Hypothalamus (tissue), 51 donors: ENCODE measurements at places on chromosomes 12 and 14.

- no peak for DNase-seq
These were observed 613.2 kb downstream of the ETNK1 start for GRCh38 chr12:23238190-23238589.

- no peak for DNase-seq
These were observed 93.8 kb downstream of the SLC38A6 start for GRCh38 chr14:61074852-61075251.

DNA sequence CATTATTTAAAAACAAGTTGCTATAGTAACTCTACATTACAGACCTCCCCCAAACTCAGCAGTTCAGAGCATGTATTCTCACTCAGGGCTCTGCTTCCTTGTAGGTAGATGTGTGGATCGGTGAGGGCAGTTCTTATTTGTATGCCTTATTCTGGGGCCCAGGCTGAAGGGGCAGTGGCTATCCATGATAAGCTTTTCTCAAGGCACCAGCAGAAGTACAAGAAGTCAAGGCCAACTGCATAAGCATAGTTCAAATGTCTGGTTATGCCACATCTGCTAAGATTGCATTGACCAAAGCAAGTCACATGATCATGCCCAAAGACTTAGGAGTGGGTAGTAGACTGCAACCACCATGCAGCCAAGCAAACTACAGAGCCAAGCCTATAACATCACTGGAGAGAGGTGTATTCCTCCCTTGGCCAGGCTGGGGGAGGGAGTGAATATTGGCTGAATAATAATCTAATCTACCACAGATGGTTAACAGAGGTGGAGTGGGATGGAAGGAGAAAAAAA, 4.6 kb downstream of the PSEN1 start:
- DNase-seq, result no peak

DNA sequence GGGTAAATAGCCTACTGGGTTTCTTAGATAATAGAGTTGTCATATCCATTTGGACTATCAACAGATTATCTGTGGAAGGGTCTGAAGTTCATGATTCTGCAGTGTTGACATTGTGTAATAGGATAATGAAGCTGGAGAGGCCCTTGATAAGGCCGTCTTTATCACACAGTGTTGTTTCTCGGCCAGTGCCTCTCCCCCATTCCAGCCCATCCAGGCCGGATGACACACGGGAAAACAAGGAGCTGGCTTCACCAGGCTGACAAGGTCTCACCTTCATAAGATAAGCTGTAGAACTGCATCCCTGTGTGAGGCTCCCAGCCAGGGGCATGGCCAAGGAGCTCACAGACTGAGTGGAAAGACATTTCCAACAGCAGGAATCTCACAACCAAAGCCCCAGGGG, 8.7 kb upstream of the EML1 start:
- DNase-seq, result no peak

DNA sequence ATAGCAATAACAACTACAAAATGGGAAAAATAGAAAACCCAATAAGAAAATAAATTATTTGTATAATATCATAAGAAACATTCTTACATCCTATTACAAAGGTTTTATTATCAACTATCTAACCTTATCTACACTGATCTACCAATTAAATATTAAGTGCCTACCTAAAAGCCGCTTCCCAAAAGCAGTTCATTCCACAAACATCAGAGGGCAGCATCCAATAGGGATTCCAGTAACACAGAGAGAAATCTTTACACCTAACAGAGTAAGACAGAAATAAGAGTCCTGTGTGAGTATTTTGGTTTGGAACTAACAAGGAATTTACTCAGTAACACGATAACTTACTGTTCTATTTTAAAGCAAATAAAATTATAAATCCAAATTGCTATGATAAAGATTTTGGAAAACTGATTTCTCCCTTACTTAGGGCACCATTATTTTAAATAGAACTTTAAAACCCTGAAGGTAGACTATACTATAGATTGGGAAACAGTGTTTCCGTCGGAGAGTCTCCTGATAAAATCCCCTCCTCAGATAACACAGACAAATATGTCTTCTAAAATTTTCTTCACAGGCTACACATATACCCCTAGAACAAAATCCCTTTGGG, 15.0 kb downstream of the GXYLT1 start:
- DNase-seq, result no peak

- DNase-seq, result no peak
These were observed 28.6 kb downstream of the ABCB9 start for GRCh38 chr12:122937622-122938091.

DNA sequence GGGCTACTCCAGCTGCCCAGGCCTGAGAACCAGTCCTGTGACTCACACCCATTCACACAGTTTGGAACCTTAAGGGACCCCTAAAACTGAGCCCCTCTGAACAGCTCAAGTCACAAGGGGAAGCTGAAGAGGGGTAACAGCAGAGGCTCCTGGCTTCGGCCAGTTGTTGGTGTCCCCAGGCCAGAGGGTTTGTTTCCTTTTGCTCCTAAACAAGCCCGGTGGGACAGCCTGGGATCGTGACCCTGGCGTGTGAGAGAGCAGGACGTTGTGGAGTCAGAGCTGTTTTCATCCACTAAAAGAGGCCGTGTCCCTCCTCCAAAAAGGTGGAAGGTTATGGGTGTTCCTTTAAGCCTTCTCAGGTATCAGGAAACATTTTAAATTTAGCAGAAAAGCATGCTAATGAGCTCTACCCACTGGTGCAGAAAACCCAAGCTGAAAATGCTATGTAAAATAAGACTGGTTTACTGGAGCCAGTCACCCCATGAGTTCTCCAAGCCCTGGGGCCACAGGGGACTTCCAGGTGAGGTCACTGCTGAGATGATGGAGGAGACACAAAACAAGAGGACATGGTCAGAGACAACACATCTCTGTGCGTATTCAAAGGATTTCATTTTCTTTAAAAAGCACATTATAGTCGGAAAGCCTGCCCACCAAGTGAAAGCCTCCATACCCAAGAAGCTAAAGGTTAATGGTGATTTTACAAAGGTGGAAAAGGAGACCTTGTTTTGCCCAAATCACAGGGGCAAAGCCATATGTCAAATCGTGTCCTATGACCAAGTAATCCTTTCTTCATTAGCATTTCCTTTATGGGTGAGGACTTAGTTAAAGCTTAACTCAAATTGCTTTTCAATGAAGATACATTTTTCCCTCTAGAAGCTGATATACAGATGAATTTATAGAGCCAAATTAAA, 14.1 kb downstream of the PRKAB1 start:
- DNase-seq, result no peak

- DNase-seq, result no peak
These were observed 393.9 kb upstream of the RGS6 start for GRCh38 chr14:71538288-71538687.

- DNase-seq, result no peak
These were observed 6.4 kb downstream of the NGB start for GRCh38 chr14:77264466-77265186.

- no peak for DNase-seq
These were observed 53.6 kb upstream of the BCL11B start for GRCh38 chr14:99325591-99325990.

DNA sequence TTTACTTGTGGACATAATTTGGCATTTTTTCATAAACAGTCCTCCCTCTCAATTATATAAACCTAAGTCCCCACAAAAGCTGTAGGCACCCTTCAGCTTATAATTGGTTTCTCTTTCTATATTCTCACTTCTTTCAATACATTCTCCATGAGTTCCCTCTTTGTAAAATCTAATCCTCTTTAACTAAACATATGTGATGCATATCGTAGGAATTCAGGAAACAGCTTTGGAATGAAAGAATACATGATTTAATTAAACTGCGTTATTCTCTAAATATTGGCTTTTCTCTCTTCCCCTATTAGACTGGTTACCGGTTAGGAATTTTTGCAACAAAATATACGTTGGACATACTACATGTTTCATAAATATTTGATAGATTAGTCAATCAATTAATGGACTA, 1122.6 kb downstream of the FLRT2 start:
- DNase-seq, result no peak

- no peak for DNase-seq
These were observed 125.5 kb upstream of the FAR2 start for GRCh38 chr12:29023436-29024076.

DNA sequence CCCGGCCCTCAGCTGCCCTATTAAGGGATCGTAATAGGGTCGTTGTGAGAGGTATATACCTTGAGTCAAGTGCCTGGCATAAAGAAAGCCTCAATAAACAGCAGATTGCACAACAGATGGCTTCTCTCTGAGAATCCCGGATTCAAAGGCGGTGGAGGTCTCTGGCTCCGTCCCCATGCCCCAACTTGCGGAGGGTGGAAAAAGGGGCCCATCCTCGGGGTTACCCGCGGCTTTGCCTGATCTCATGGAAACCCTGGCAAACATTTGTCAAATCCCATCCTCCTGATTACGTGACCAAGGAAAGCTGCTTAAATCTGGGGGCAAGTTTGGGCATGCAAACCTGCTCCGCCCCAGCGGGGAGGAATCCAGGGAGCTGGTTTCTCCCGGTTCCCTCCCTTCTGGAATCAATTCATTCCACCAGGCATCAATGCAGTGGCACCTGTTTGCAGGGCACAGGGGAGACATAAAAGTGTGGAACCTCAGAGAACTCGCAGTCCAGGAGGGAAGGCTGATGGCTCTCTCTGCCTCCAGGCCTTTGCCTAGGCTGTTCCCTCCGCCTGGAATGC, 12.3 kb downstream of the TRPV4 start:
- DNase-seq, result no peak

- no peak for DNase-seq
These were observed 166.6 kb upstream of the ATP2B1 start for GRCh38 chr12:89875225-89875624.

- DNase-seq, result no peak
These were observed 475.1 kb downstream of the TRHDE start for GRCh38 chr12:72747111-72747849.

GRCh38 chr14:76467711-76468155, 91.8 kb downstream of the ESRRB start:
- DNase-seq, result no peak

- no peak for DNase-seq
These were observed 99.2 kb downstream of the C12orf50 start for GRCh38 chr12:87930033-87930432.

DNA sequence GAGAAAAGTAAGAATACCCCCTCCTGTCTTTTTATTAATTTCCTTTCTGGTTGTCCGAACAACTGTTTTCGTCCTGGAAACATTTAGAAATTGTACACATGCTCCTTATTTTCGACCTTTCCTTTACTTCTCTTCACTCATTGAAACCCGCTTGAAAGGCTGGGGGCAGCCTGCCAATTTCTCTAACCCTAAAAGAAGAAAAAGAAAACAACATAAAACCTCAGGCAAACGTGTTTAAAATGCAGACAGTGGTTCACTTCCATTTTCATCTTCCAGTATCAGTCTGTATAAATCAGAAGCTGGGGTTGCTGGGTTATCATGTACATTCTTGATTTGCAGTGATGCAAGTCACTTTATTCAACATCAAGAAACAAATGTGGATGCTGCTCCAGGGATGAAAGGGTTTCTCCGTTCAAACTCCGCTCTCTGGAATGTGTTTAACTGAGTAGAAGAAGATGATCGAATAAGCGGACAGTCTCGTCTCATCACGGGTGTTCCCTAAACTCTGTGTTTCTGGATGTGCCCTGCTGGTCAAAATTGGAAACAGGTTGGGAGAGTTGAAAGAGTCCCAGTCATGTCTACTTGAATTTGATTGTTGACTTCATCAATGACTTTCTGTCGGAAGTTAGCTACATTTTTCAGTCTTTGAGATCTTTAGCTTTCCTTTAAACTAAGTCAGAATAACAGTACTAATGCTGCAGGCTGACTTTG, 1042.2 kb downstream of the BCL11B start:
- DNase-seq, result peak; percentile 3

GRCh38 chr12:5432011-5432400, at the start of gene NTF3:
Gene NTF3, plus strand, starts transcription at chr12:5432108. Its CDS starts 217 bp downstream, at chr12:5432325.
- DNase-seq, result no peak

DNA sequence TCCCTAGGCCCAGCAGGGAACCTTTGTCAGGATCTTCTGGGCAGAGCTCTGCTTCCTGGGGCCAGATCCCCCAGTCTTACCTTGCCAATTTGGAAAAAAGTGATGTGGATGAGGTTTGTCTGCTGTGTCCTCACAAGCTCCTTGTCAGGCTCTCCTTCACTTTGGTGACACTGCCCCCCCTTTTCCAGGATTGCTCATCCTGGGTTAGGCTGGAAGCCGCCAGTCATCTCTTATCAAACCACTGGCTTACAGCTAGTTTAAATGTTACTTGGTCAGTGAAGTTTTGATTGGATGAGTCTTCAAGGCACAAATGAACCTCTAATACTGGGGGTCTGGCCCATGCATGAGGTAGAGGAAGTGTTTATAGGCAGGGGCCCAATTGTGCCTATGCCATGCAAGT, 15.3 kb downstream of the NYNRIN start:
- no peak for DNase-seq

DNA sequence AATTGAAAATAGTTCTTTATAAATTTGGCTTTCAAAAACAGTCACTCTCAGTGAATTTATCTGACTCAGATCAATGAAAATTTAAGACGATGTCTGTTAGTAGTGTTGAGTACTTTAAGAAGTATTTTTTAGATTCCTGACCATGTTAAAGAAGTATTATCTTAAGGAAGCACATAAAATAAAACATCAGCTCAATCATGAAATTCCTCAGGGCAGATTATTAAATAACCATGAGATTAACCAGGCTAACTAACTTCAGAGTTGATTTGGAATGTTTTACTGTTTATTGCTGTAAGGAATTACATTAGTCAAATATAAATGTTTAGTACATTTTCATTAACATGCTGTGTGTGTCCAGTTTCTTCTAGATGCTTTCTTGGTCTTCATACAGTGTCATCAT, 160.2 kb downstream of the PELI2 start:
- DNase-seq, result no peak

- DNase-seq, result no peak
These were observed 77.9 kb downstream of the ST8SIA1 start for GRCh38 chr12:22256605-22257004.

- DNase-seq, result peak; percentile 48
These were observed 8.5 kb upstream of the ASCL1 start for GRCh38 chr12:102948941-102949352.

GRCh38 chr12:14284184-14284722, 81.2 kb upstream of the ATF7IP start:
- no peak for DNase-seq

DNA sequence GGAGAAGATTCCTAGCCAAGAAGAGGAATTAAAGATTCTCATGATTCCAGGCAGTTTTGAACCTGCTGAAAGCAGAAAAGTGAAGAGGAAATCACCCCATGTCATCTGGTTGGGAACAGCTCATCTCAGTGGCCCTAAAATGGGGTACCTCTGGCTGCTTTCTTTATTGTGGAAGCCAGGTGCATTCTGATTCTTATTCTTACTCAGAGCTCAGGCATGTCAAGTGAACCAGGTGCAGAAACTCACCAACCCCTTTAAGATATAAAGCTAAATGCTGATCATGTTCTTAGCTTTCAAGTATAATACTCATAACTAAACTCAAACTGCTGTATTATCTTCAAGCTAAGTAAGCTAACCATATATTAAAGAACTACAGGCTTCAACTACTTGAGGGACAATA, 253.9 kb upstream of the ARID2 start:
- DNase-seq, result no peak

DNA sequence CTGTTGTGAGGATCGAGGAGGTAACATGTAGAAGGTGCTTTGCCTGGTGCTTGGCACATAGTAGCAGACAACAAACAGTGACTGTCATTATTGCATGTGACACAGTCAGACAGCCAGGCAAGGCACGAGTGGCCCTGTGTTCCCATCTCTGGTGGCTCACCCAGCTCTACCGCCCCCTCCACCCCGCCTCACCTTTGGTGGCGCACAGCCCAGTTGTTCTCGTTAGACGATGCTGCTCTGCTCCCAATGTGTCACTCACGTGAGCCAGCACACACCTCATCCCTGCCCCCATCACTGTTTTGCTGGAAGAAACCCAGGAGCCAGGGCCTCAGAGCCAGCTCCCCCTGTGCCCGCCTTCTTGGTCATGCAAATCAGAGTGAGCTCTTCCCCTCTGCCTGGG, 113.3 kb downstream of the CALM1 start:
- no peak for DNase-seq
